Left ventricle myocardium superior (tissue), 1 donor: ENCODE measurements at places on chromosomes 1 and 21. TPM values are rescaled to one million over a fixed set of nuclear protein-coding genes. Genes with fewer than 3 reads are reported as not detected.

DNA sequence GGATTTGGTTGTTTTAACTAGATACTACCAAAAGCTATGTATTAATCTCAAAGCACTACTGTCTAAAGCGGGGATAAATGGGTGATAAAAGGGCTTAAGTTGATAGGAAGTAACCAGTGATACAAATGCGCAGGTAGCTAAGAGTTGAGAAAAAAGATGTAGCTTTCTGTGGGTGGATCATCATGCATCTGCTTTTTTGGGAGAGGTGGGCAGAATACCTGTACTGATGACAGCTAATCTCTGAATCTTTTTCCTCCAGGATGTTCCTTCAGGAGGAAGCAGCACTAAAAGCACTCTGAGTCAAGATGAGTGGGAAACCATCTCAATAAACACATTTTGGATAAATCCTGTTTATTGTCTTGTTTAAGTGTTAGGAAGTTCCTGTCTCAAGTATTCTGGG is 1.2 kb downstream of the RPS27 start:
- no peak for DNase-seq

- no peak for DNase-seq
These were observed 192.8 kb upstream of the NR5A2 start for GRCh38 chr1:199834711-199835110.

DNA sequence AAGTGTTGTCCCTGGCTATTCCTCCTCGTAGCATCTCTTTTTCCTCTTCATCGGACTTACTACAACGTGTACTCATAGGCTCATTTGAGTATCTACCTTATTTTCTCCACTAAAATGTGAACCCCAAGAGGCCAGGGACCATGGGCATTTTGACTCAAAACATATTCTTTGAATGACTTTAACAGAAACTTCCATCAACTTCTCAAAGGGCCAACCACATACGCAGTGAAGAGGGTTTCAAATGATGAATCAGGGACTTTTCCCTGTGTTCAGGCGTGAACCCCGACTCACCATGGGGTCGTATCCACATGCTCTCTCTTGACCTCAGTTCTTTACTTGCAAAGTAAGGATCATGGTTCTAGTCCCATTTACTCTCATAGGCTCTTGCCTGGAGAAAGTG is 20.2 kb upstream of the GPR137B start:
- no peak for DNase-seq

- no peak for DNase-seq
These were observed 406.9 kb upstream of the B3GALT2 start for GRCh38 chr1:193593147-193593885.

DNA sequence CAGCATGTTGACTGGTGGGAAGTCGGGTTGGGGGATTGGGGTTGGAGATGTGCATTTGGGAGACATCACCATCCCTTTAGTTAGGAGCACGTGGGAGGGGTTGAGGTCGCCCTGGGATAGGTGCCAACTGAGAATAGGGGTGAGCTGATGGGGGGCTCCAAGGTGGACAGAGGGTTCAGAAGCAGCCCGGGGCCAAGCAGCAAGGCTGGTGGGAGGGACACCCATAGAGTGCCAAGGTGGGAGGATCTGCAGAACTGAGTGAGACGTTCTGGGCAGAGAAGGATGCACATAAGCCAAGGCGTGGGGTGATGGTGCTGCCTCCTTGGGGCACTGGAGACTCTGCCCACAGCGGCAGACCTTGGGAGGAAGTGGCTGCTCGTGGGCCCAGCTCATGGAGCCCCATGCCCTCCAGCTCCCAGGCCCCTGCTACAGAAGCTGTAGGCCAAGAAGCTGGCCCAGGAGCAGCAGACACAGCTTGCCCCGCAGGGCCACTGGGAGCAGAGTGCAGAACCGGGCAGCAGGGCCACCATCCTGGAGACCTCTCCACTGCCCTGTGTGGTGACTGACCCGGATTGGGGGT is 31.4 kb upstream of the PKP1 start:
- DNase-seq = no peak

DNA sequence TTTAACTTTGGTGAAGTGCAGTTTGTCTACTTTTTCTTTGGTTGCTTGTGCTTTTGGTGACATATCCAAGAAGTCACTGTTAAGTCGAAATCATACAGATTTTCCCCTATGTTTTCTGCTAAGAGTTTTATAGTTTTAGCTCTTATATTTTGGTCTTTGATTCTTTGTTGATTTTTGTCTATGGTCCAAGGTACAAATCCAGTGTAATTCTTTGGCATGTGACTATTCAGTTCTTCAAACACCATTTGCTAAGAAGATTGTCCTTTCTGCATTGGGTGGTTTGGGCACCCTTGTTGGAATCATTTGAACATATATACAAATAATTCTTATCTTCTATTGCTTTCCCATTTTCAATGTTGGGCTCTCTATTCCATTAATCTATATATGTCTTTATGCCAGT is 16.2 kb downstream of the HIPK1 start:
- no peak for DNase-seq

DNA sequence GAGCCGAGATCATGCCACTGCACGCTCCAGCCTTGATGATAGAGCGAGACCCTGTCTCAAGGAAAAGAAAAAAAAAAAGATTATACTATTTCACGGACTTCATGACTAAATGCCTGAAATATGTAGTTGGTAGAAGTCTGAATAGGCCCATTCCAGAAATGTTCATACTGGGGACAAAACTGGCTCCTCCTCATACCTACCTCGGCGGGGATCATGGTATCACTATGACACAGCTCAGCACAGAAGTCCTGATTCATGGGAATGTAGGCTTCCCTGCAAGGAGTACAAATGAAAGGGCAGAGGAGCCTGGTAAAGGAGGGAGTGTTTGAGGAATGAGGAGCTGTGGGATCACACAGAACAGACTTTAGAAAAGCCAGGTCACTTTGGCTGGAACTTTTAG is 5.0 kb downstream of the SPATA46 start:
- no peak for DNase-seq

DNA sequence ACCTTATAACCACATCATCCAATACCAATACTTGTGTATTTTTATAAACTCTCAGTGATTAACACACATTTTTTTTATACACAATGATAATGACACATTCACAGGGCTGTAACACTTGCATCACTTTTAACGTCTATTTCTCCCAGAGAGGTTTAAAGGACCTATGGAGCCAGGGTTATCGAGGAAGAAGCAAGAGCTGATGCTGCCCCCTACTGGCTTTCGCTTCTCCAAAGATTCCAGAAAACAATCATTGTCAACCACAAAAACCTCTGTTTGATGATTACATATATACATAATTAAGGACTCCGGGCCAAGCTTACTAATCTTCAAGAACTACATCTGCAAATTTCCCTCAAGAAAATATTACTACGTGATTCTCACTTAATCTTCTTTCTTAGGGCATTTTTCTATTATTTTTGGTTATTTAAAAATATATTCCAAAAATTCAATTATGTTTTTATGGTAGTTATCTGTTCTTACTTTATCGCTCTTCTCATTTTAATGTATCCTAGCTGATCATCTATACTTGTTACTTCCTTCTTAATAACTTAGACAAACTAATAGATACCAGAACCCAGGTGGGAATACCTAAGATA is 214.5 kb downstream of the VAV3 start:
- peak; percentile 25 for DNase-seq

DNA sequence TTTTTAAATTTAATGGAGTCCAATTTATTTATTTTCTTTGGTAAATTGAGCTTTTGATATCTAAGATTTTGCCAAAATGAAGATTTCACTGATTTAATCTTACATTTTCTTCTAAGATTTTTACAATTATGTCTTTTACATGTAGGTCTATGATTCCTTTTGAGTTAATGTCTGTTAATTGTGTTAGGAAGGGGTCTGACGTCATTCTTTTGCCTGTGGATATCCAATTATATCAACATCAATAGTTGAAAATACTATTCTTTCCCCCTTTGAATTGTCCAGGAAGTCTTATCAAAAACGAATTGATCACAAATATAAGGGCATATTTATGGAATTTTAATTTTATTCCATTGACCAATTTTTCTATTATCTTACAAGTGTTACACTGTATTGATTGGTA is 1258.8 kb upstream of the B3GALT2 start:
- no peak for DNase-seq

GRCh38 chr1:156666862-156667609 is 10.2 kb downstream of the NES start:
- DNase-seq = peak; percentile 43

DNA sequence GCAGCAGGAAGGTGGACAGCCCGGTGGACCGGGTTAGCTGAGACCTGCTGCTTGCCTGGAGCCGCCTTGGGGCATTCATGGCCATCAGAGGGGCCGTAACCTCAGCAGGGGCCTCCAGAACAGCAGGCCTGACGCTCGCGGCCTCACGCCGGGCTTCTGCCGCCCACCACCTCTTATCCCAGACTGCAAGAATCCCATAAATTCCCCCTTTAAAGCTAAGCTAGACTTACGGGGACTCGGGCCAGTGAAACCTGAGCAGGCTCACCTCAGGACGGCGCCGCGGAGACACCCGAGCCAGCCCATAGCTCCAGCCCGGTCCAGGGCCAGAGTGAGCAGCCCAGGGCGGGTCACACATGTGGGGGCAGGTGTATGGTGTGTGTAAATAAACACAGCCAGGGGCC is 132.3 kb downstream of the GLIS1 start:
- no peak for DNase-seq

GRCh38 chr1:168786476-168787330 is 57.7 kb upstream of the DPT start:
- no peak for DNase-seq

GRCh38 chr1:170520601-170521000 is 11.4 kb upstream of the GORAB start:
- no peak for DNase-seq

- no peak for DNase-seq
These were observed 23.8 kb downstream of the TMCC2 start for GRCh38 chr1:205251576-205251975.

- no peak for DNase-seq
These were observed 9.2 kb downstream of the IL12RB2 start for GRCh38 chr1:67316918-67317317.

DNA sequence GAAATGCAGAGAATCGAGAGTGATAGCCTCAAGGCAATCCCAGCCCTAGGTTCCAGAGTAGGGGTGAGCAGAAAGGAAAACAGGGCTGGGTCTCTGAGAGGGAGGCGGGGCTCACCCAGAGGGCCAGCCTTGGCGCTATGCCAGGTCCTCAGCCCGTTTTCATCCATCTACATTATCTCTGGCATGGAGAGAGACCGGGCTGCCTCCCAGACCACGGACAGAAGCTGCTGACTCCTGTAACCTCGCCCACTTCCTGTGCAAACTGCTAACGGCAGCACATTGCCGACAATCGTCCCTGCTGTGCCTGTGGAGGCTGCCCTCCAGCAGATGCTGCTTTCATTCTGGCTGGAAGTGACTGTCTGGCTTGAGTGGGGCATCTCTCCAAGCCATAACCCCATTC is 569.1 kb downstream of the NPHP4 start:
- no peak for DNase-seq

GRCh38 chr1:45518910-45519309 is 2.8 kb downstream of the PRDX1 start:
- DNase-seq = no peak

- DNase-seq = no peak
These were observed 240.4 kb downstream of the DPYD start for GRCh38 chr1:97680470-97680869.

DNA sequence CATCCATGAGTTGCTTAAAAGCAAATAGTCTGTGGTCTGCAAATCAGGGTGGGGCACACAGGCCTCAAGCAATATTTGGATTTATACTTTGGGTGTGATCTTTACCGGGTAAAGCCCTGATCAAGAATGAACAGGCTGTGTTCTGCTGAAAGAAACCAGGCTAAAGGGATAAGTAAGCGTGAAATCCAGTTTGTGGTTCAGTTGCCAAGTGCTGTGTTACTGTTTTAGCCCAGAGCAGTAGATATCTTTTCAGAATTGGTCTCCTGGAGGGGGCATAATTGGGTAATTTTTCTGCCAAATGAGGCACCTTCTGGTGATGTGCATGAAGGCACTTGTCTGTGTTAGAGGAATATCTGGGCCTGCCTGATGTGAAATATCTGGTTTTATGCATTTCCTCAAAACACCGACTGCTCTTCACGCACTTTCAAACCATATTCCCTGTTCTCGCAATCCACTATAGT is 21.4 kb downstream of the AIM2 start:
- no peak for DNase-seq

GRCh38 chr21:14452727-14453241 is 69.8 kb upstream of the HSPA13 start:
- DNase-seq = no peak

DNA sequence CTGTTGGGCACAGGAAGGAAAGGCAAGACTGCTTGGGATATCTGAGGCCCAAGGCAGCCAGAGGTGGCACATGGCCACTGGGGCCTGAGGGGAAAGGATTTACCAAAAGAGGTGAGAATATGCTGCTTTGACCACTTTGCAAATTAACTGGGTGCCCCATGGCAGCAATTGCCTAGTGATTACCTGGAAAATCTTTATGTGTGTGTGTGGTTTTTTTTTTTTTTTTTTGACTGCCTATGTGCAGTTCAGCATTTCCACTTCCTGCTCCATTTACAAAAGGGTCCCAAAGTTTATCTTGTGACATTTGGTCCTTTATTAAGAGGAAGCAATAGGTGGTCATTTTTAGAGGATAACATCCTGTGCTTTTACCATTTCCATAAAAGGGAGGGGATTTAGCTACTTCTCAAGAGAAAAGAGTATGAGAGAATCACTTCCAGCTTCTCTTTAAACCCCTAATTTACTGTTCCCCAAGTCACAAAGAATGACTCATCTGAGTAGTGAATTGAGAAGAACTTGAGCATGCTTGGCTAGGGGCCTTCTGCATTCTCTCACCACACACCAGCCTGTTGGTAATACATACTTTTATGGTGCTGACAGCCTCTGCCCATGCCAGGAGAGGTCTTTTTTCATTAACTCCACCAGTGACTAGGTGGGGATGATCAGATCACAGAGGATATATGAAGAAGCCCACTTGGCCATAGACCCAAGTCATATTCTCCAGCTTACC is 52.1 kb downstream of the SYDE2 start:
- no peak for DNase-seq

DNA sequence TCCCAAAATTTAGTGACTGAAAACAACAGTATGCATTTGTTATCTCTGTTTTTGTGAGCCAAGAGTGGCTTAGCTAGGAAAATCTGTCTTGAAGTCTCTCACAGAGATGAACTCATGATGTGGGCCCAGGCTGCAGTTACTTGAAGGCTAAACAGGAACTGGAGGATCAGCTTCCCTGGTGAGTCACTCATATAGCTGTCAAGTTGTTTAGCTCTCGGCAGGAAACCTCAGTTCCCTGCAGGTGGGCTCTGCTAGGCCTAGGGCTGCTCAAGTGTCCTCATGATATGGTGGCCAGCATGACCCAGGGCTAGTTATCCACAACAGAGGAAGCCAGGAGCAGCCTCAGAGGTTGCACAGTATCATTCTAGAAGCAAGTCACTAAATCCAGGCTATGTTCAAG is 30.2 kb upstream of the DDX59 start:
- no peak for DNase-seq

GRCh38 chr1:32353886-32354570 is 8.3 kb downstream of the FAM229A start:
- DNase-seq = peak; percentile 68

GRCh38 chr1:153362187-153362775 is 4.6 kb downstream of the S100A9 start:
- DNase-seq = no peak

Gene TSPAN1
- total RNA-seq = 0.72 TPM

Gene TAS1R1
- total RNA-seq = not detected

Gene SELL
- 2.1 TPM for total RNA-seq

Gene MYOG
- total RNA-seq = not detected

Gene PDZK1
- not detected for total RNA-seq

Gene RXFP4
- total RNA-seq = not detected

Gene ADAM30
- total RNA-seq = not detected

Gene CHIA
- total RNA-seq = not detected

Gene FMO1
- total RNA-seq = 0.59 TPM

Gene CD1E
- total RNA-seq = 0.50 TPM

Gene SLAMF9
- total RNA-seq = not detected

Gene KLHDC9
- 5.2 TPM for total RNA-seq

Gene NBPF6
- not detected for total RNA-seq

Gene KRTAP7-1
- total RNA-seq = not detected
